ENCODE measurements at places on chromosomes 2 and 18.

GRCh38 chr2:18912225-18912888, 323.0 kb upstream of the NT5C1B start:
- no peak for DNase-seq

- no peak for DNase-seq
These were observed 54.5 kb downstream of the RBBP8 start for GRCh38 chr18:22987547-22988189.

DNA sequence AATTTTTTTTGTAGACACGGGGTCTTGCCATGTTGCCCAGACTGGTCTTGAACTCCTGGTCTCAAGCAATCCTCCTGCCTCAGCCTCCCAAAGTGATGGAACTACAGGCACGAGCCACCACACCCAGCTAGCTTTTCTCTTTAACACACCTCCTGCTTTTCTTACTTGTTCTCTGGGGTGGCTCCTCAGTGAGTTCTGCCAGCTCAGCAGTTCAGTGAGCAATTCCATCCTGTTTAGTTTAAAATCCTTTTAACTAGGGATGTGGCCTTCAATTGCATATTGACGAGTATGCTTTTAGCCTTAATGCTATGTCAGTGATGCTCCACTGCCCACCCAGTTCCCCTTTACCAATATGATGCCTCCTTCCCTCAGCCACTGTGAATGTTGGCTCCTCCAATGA, 16.1 kb downstream of the ZNF397 start:
- no peak for DNase-seq

DNA sequence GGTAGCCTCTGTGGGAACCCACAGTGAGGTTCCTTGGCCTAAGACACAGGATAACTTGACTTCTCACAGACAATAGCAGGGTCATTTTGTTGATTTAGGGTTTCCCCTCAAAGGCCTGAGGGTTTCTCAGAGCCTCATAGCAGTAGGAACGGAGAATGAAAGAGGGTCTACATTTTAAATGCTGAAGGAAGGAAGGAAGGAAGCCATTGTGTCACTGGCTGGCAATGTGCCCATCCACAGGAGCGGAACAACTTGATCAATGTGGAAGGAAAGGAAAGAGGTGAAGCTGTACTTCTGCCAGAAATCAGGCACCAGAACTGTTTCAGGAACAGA, 5.1 kb downstream of the IL1B start:
- no peak for DNase-seq

DNA sequence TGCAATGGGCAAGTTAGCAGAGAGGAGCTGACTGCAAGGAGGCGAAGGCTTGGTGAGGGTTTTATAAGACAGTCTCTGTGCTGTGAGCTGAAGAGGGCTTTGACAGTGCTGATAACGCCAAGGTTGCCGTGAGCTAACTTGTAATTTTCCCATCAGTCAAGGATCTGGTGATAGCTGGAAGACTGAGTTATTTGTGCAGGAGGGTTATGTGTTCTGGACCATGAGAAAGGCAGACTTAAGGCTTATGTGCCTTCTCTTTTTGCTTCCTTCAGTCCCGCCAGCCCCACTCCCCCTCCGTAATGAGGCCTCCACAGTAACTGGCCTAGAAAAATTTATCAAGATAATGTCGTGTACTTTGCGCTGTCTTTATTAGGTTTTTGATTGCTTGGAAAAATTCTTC, 94.6 kb downstream of the RTP5 start:
- DNase-seq = no peak

GRCh38 chr2:219916281-219916680, 288.9 kb downstream of the SLC4A3 start:
- DNase-seq = no peak

GRCh38 chr2:26585100-26585499, 56.1 kb downstream of the CIB4 start:
- no peak for DNase-seq

DNA sequence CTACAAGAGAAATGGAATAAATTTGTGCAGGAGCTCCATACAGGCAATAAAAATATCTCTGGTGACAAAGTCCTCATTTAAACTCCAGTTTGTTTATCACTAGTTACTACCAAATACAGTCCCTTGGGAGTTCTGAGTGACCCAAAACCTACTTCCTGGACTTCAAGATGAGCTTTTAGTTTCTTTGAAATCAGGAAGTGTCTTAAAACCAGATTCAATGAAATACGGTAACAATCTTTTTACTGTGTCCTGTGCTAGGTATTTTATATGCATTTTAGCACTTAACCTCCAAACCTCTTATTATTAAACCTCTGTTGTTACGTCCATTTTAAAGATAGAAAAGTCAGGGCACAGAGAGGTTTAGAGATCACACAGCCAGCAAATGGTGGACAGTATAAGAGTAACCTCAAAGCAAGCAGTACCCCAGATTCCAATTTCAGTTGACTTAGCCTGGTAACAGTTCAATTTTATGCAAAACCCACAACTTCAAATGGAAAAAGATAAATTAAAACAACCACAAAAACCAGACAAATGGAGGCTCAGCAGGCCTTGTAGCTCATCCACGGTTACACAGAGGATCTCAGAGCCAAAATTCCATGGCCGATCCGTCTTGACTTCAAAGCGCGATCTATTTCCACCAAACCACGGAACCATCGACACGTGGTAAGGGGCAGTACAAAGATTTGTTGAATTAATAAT, 1.3 kb upstream of the KCMF1 start:
- no peak for DNase-seq

- DNase-seq = no peak
These were observed 299.9 kb downstream of the CCDC74A start for GRCh38 chr2:131827481-131828163.

DNA sequence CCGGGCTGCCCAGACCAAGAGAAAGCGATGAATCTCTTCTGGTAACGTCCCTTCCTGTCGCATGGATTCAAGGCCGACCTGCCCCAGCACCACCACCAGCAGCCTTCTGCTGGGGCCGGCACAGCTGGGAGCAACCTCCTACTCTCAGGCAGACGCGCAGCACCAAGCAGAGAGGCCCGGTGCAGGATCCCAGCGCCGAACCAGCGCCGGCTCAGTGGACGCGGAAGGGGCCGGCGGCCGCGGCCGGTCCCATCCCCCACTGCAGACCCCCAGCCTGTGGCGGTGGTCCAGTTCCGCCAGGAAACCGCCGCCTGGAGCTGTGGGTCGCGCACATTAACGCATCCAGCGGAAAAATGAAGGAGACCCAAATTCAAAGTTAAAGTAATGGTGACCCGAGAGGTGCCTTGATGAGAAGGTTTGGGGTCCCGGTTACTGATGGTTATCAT, 525 bp upstream of the MAL start:
- DNase-seq = no peak

GRCh38 chr2:10067330-10067729, 12.9 kb downstream of the CYS1 start:
- DNase-seq = no peak

- no peak for DNase-seq
These were observed 317.8 kb downstream of the AGAP1 start for GRCh38 chr2:235811446-235812184.

DNA sequence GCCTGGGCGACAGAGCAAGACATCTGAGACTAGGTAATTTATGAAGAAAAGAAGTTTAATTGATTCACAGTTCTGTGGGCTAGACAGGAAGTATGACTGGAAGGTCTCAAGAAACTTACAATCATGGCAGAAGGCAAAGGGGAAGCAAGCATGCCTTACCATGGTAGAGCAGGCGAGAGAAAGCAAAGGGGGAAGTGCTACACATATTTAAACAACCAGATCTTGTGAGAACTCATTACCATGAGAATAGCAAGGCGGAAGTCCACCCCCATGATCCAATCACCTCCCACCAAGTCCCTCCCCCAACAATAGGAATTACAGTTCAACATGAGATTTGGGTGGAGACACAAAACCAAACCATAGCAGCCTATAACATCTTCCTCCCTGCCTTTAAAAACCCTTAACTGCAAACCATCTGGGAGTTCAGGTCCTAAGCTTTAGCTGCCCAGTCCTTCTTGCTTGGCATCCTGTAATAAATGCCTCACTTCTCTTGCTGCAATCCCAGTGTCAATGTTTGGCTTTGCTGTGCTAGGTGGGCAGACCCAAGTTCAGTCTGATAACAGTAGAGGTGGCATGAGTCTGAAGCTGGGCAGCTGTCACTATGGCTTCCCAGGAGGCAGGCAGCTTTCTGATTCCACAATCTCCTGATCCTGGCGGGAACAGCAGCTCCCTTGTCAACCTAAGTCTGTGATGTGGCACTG, 11.2 kb upstream of the SP5 start:
- DNase-seq = no peak

- no peak for DNase-seq
These were observed 44.3 kb downstream of the LPIN2 start for GRCh38 chr18:2968606-2969005.

DNA sequence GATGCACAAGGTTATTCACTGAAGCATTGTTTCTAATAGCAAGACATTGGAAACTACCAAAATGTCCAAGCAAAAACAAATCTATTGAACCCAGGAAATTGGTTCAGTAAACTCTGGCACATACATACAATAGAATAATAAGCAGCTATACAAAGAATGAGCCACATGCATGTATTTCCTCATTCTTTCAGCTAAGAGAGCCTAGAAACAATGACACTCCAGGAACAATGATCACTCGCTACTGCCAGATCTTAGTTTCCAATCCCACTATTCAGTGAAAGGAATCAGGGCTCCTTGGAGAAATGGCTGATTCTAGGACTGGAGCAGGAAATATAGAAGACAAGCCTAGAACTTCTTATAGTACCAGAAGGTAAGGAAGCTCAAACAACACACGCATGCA, 221.9 kb upstream of the AGAP1 start:
- no peak for DNase-seq

DNA sequence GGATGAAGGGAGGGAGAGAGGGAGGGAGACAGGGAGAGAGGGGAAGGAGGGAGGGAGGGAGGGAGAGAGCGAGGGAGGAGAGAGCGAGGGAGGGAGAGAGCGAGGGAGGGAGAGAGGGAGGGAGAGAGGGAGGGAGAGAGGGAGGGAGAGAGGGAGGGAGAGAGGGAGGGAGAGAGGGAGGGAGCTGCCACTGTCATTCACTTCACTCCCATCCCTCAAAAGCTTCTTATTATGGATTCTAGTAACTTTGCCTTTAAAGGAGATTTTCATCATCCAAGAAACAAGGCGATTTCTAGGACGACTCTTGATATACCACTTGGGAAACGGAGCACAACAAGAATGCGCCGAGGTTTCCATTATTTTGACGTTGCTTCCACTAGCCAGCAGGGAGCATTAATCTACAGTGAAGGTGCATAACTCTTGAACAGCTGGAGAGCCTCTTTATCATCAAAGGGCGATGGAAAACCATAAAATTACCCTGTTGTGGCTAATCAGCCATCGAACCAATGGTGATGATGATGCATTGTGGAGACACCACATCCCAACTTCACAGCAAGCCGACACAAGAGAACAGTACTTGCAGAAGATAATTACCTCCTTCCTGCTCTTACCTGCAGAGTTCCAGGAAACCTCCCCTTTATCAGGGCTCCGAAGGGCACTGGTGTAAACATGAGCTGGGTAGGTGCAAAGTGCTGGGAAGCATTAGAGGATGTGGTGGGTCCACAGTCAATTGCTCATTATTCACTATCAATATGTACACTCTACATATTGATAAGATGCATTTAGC, 130.5 kb downstream of the EIPR1 start:
- no peak for DNase-seq

DNA sequence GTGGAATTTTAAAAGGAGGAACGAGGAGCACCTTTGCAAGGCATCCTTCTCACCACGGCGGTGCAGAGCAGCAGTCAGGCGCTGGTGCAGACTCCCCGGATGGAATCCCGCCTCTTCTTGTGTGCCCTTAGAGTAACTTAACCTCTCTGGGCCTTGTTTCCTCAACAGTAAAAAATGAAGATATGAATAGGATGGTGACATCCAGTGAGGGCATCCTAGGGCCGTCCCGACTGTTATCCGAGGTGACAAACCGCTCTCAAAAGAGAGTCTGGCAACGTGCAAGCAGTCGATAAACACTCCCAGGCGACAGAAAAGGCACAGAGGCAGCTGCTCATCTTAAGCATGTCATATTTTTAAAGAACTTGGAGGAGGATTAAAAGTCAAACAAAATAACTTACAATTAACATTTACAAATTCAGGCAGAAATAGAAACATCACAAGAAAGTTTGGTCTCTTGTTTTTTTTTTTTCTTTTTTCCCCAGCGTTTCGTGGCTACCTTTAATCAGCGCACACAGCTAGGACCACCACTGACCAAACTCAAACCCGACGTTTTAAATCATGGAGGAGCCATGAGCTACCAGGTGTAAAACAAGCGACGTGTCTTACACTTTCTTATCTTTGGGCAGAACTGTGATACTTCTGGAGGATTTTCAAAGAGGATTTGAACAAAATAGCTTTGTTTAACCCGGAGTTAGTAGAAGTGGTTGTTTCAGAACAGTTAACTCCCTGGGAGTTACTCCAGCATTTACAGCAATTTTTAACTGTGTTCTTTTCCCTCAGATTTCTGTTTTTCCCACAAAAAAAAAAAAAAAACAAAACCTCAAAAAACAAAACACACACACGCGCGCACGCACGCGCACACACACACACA, 2.1 kb downstream of the MBP start:
- DNase-seq = no peak

GRCh38 chr18:10379522-10379921, 74.9 kb upstream of the APCDD1 start:
- DNase-seq = no peak

- DNase-seq = no peak
These were observed 96.0 kb downstream of the CDH2 start for GRCh38 chr18:28080876-28081300.

DNA sequence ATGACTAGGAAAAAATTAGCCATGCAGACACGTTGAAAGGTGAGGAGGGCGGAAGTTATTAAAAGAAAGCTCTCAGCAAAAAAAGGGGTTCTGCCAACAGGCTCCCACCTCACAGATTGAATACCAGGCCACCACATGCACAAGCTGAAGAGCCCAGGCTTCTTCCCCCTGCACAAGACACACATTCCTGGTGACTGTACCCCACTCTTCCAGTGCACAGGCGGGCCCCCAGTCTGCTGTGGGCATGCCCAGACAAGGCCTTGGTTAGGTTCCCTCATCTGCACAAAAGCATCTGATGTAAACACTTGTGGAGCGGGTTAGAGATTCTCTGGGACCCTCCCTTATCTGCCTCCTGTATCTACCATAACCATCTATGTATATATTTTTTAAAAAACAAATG, 81.7 kb downstream of the AGPS start:
- DNase-seq = no peak

DNA sequence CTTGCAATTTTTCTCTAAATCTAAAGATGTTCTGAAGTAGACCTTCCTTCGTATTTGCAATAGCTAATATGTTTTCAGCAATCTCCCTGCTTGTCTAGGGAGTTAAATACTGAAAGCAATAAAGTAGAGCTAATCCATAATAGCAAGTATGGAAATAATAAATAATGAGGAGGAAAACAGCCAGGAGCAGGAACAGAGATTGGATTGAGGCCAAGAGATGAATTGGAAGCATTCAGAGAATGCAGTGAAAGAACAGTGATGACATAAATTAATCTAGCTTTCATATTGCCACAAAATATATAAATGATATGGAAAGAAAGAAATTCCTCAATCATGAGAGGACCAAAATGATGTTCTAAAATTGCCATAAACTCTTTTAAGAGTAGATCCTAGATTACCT, 679.7 kb downstream of the METTL4 start:
- no peak for DNase-seq

Data from AG09309 (cell line).